ENCODE measurements at places on chromosomes 6 and 20.

- DNase-seq, result no peak
These were observed 10.1 kb downstream of the ISM1 start for GRCh38 chr20:13231031-13231752.

DNA sequence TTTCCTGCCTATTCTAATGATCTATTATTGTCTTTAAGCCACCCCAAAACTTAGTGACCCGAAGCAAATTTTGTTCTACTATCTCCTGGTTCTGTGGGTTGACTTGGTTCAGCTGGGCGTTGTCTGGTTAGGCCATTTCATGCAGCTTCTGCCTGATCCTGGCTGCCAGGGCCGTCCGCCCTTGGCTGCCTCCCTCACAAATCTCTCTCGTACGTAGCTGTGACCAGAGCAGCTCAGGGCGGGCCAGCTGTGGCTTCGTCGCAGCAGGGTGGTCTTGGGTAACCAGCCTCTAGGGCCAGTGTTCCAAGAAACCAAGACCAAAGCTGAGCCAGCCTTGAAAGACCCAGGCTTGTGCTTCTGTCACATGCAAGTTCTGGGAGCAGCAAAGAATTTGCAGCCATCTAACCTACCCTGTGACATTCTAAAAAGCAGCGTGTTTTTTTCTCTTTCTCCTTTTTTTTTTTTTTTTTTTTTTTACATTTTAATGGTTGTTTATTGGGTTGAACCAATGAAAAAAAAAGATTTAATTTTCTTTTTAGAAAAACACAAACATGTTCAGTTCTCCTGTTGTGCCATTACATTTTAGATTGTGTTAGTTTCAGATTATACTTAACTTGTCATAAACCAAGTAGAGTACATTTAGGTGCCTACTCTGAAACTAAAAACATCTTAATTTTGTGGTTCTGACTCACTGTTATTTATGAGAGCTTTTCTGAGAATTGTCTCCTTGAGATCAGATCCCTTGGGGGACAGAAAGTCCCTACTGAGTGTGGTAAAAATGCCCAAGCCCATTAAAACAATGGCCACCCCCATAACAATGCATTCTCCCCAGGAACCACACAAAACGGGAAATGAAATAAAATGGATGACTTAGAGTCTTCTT, 83.9 kb downstream of the ZDHHC14 start:
- no peak for DNase-seq

DNA sequence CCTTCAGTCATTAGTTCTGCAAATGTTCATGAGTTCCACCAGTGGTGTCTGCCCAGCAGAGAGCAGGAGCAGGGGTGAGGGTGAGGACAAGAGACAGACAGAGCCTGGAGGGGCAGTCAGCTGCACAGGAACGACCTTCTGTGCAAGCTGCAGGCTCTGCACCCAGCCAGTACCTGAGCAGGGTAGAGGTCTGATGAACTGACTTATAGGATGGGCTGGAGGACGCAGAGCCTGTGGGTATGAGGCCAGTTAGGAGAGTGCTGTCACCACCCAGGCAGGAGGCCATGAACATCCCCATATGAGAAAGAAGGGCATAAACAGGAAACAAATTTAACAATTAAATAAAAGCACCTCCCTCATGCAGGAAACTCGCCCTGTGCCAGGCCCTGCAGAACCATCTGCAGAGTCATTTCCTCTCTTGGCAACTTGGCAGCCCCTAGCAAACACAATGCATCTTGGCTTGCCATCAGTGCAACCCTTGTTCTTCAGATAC, 17.9 kb downstream of the C6orf15 start:
- no peak for DNase-seq

DNA sequence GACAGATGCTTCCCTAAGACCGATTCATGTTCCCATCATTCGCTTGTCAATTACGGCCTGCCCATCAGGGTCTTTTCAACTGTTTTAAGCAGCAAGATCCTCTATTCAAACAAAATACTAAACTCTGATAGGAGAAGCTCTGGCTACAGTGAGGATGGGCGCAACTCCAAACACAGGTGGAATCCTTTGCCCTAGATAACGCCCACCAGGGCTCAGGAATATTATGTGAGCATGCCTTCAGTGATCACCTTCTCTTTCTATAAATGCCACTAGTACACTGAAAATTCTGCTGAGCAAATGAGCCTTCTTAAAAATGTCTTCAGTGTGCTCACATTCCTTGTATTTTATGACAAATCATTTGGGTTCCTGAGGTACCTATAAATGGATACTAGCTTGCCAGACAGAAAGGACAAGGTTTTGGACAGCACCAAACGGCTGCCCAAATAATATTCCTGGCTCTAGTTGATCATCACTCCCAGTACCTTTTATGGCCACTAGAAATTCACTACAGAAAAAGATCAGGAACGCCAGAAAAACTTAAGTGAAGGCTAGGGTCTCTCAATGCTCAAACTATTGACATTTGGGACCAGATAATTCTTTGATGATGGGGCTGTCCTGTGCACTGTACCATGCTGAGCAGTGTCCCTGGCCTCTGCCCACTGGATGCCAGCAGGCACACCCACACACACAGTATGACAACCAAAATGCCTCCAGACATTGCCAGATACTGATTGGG, 13.1 kb downstream of the ZNF217 start:
- no peak for DNase-seq

GRCh38 chr6:166008441-166009369, 158.9 kb downstream of the TBXT start:
- no peak for DNase-seq

GRCh38 chr6:24589334-24589733, 56.7 kb downstream of the KIAA0319 start:
- no peak for DNase-seq

DNA sequence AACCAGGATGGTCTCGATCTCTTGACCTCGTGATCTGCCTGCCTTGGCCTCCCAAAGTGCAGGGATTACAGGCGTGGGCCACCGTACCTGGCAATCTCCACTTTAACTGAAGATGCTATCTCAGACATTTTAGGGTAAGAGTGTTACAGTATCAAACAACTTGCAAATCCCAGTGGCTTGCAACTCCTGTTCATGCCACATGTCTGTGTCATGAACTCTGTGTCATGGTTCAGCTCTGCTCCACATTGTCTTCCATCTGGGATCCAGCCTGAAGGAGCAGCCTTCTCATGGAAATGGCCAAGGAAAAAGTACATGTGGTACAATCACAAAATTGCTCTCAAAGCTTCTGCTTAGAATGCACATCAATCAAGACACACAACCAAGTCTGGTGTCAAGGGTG, 114.9 kb downstream of the MAP3K5 start:
- DNase-seq, result no peak

GRCh38 chr6:38319256-38320212, 320.2 kb downstream of the BTBD9 start:
- no peak for DNase-seq

DNA sequence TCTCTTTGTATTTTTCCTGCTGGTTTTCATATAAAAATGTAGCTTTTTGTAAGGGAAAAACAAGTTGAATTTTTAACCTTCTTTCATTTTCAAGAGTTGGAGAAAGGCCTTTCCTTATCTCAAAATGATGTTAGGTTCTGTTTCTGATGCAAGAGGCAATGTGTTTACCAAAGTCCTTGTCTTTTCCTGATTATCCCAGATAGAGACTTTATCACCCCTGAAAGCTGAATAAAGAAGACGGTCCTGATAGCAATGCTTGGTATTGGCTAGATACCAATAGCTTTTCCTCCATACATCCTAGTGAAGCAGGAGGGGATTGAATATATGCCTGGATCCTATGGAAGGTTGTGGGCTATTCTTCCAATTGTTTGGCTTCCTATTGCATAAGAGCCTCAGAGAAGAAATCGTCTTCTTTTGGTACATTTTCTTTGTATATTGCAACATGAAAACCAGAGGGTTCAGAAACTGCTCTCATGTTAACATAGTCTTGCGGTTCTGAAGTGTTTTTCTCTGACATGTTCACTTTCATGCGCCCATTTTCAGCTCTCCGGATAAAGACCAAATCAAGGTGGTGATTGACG, 5.5 kb downstream of the PNLDC1 start:
- DNase-seq, result no peak

- no peak for DNase-seq
These were observed 1.1 kb downstream of the BAG2 start for GRCh38 chr6:57173056-57173885.

DNA sequence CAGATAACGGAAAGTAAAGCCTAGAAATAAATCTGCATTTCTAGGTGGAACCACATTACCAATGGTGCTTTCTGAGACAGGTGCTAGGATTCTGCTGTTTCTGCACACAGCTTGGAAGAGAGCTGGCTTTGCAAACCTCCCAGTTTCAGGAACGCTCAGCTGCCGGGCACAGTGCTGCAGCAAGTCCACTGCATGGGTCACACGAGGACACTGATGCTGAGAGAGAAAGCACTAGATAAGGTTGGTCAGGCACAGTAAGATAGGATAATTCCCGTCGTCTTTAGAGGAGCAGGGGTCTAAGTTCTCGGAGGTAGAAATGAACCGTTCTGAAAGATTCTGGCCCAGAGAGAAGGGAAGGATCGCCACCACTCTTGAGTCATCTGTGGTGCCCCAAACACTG, 11.0 kb downstream of the UNC93A start:
- peak; percentile 63 for DNase-seq

- DNase-seq, result no peak
These were observed 6.0 kb upstream of the LKAAEAR1 start for GRCh38 chr20:64090165-64090564.

DNA sequence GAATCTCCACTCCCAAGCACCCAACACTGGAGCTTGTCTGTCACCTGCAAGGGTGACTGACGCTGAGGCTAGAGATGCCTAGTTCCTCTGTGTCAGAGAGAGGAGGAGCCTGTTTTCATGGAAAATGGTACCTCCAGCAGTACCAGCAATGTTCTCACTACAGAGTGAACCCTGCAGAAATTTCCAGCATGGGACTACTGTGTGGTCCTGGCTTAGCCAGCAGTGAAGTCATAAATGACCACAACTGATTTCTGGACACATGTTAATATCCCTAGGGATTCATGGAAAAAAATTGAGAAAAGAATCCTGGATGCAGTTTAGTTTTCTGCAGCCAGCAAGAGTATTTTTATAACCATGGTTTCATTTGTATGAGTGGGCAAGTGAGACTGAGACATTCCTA, 468.1 kb downstream of the CD83 start:
- DNase-seq, result no peak

Measured in HuH-7 (cell line).